ENCODE measurements at places on chromosomes 2 and 18. TPM values are rescaled to one million over a fixed set of nuclear protein-coding genes. Genes with fewer than 3 reads are reported as not detected.

GRCh38 chr2:102258386-102259074, 52.8 kb upstream of the IL1RL1 start:
- DNase-seq, result no peak

The NYAP2 gene
- total RNA-seq, result not detected

- DNase-seq, result no peak
Observed at GRCh38 chr2:795531-796041, 118.4 kb upstream of the TMEM18 start.

DNA sequence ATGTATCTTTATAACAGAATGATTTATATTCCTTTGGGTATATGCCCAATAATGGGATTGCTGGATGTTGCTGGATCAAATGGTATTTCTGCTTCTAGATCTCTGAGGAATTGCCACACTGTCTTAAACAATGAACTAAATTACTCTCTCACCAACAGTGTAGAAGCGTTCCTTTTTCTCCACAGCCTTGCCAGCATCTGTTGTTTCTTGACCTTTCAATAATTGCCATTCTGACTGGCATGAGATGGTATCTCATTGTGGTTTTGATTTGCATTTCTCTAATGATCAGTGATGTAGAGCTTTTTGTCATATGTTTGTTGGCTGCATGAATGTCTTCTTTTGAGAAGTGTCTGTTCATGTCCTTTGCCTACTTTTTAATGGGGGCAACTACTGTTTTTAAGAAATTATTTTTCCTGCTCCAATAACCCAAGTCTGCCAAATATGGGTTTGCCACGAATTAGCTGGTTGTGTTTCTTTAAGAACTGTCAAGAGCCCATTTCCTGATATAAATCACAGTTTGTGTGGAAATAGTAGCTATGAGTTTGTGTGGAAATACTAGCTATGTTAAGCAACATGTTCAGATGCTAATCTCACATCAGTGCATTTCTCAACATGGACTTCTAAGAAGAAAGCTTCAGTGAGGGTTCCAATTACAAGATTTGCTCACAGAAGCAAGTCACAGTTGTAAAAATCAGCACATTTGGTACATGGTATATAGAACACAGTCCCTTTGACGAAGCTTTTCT, 259.4 kb downstream of the ANAPC1 start:
- no peak for DNase-seq

The PFN4 gene
- total RNA-seq, result 0.46 TPM

The RAX gene
- total RNA-seq, result not detected

GRCh38 chr2:210445116-210445707, 31.3 kb downstream of the LANCL1 start:
- no peak for DNase-seq

The ITPRIPL1 gene
- 1.0 TPM for total RNA-seq

GRCh38 chr2:3638456-3638810, 19.6 kb upstream of the ALLC start:
- DNase-seq, result no peak

GRCh38 chr2:105294844-105295481, 34.6 kb downstream of the TGFBRAP1 start:
- no peak for DNase-seq

The STPG4 gene
- not detected for total RNA-seq

The FBXO48 gene
- 1.1 TPM for total RNA-seq

The OXER1 gene
- 0.40 TPM for total RNA-seq

- DNase-seq, result no peak
Observed at GRCh38 chr18:10488017-10488416, 33.6 kb downstream of the APCDD1 start.

GRCh38 chr2:152334701-152335015, 316 bp upstream of the FMNL2 start:
- no peak for DNase-seq

GRCh38 chr2:194495046-194495445, 1162.0 kb upstream of the SLC39A10 start:
- DNase-seq, result no peak

GRCh38 chr2:205698286-205699268, 16.3 kb downstream of the NRP2 start:
- no peak for DNase-seq

The SNORC gene
- 0.70 TPM for total RNA-seq

DNA sequence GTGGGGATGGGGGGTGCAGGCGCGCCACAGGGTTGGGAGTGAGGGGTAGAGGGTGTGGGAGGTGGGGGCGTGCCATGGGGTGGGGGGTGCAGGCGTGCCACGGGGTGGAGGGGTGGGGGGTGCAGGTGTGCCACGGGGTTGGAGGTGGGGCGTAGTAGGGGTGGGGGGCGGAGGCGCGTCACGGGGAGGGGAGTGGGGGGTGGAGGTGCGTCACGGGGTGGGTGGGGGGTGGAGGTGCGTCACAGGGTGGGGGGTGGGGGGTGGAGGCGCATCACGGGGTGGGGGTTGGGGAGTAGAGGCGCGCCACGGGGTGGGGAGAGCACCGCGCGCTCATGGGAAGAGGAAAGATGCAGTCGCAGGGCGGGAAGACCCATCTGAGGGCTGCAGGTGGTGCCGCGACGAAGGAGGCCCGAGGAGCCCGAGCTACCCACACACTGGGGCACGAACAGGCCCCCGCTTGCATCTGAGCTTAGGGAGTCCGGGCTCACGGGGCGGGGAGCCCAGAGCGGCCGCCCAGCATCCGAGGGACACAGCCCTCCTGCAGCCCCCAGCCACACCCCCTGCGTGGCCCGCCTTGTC, 37.5 kb downstream of the SNED1 start:
- no peak for DNase-seq

DNA sequence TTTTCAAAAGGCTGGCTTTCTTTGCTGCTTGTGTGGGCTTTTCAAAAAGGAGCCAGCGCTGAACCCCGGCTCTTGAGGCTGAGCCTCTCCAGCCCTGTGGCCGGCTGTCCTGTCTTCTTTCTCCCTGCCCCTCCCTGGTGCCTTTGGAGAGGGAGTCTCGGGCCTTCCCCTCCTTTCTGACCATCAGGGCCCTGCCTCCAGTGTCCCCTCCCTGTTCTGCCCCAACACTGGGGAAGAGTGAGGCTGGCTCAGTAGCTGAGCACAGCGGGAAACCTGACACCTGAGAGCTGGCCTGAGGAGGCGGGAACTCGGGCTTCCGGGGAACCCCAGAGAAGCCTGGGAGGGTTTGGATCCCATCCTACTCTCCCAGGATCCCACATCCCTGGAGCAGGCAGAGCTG, 232.1 kb downstream of the LOXHD1 start:
- no peak for DNase-seq

- no peak for DNase-seq
Observed at GRCh38 chr2:64141674-64142405, 2.4 kb downstream of the PELI1 start.

The GPR45 gene
- total RNA-seq, result not detected

The CMPK2 gene
- 2.7 TPM for total RNA-seq

- DNase-seq, result peak; percentile 55
Observed at GRCh38 chr2:160388464-160389263, 104.9 kb downstream of the RBMS1 start.

The GCKR gene
- not detected for total RNA-seq

- DNase-seq, result no peak
Observed at GRCh38 chr2:201415149-201415548, 36.1 kb downstream of the TRAK2 start.

GRCh38 chr2:145725876-145726275, 1206.0 kb upstream of the ZEB2 start:
- DNase-seq, result no peak

The CTDP1 gene
- 8.7 TPM for total RNA-seq

GRCh38 chr18:2387588-2387987, 183.7 kb downstream of the METTL4 start:
- DNase-seq, result no peak

GRCh38 chr2:170818036-170818751, 1.5 kb downstream of the GAD1 start:
- DNase-seq, result no peak

- DNase-seq, result no peak
Observed at GRCh38 chr2:3349211-3349693, 28.4 kb downstream of the EIPR1 start.

- no peak for DNase-seq
Observed at GRCh38 chr2:32614084-32614483, 13.8 kb upstream of the TTC27 start.

- DNase-seq, result no peak
Observed at GRCh38 chr2:129481306-129482219, 497.9 kb upstream of the RAB6C start.

The NEB gene
- 1.5 TPM for total RNA-seq

DNA sequence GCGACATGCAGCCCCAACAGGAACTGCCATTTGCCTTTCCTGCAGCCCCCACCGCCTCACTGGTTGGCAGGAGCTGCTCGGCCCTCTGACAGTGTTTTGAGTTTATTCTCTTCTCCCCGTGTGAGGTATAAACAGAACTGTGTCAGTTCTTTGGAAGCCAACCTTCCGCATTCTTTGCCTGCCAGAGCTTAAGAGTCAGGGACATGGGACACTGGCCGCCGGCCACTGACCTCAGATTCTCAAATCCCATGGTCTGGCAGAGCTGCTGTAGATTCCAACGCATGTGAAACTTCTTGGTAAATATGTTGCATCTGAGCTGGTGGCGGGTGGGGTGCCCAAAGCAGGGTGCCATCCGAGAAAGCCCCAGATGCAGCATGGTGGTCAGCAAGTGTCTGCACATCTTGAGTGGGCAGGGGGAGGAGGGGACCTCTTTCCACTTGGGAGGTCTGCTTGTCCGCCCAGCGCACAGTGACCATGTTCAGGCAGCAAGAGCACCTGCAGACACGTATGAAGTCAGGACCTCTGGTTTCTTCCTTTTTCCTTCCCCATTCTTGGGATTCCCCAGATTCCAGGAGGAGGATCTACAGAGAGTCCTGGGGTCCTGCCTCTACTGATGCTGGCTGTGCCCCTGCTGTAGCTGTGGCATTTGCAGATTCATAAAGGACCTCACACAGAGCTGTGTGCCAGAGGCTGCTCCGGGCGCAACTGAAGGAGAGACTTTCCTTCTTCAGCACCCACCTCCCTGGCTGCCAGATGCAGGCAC, 23.8 kb downstream of the ASB18 start:
- peak; percentile 81 for DNase-seq

The MAP3K19 gene
- not detected for total RNA-seq

The EPC2 gene
- total RNA-seq, result 18.5 TPM

DNA sequence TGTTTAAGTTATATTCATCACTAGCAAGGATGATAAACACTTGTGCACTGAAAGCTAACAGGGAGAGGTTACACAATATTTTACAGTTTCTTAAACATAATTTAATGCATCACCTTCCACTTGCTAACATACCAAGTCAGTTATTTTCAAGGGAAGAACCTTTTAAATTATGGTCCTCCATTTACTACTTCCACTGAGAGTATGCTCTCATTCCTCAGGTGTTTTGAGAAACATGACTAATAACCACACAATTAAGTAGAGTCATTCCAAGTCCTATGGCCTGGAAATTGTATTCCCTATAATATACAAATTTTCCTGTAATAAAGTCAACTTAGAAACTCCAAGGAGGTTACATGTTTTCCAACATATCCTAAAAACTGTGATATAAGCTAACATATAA, 152.3 kb upstream of the STON1 start:
- DNase-seq, result no peak

All from Right ventricle myocardium superior (tissue), 1 donor.